ENCODE measurements at places on chromosomes 13 and 19.

- no peak for DNase-seq
Observed at GRCh38 chr13:108985166-108985565, 355.8 kb downstream of the MYO16 start.

DNA sequence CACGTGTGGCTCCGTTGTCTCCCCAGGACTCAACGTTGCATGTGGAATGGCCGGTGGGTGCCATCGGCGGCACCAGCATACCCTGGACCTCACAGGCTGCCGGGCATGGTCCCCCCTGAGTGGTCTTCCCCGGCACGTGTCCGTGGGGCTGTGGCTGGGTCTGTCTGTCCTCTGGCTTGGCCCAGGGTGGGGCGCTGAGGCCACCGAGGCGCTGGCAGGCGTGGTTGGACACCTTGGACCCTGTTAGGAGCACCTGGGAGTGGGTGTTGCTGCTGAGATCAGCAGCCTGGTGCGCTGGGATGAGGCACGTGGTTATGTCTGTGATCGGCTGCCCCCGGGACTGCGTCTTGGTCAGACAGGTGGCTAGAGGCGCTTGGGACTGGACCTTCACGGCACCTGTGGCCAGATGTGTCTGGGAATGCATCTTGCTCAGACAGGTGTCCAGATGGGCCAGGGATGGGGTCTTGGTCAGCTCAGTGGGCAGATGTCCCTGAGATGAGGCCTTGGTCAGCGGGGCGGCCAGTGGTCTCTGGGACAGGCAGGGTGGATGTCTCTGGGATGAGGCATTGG, 9.2 kb downstream of the IQCN start:
- no peak for DNase-seq

DNA sequence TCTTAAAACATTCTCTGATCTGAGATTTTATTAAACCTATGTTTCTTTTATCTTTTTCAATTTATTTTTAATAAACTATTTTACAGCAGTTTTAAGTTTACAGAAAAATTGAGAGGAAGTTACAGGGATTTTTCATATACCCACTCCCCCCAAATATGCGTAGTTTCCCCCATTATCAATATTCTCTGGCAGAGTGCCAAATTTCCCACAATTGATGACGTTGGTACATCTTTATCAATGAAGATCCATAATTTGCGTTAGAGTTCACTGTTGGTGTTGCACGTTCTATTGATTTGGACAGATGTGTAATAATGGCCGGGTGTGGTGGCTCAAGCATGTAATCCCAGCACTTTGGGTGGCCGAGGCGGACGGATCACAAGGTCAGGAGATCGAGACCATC, 1063.0 kb upstream of the ATXN8OS start:
- DNase-seq: no peak

GRCh38 chr19:55650602-55651230, 2.7 kb downstream of the CCDC106 start:
- no peak for DNase-seq

DNA sequence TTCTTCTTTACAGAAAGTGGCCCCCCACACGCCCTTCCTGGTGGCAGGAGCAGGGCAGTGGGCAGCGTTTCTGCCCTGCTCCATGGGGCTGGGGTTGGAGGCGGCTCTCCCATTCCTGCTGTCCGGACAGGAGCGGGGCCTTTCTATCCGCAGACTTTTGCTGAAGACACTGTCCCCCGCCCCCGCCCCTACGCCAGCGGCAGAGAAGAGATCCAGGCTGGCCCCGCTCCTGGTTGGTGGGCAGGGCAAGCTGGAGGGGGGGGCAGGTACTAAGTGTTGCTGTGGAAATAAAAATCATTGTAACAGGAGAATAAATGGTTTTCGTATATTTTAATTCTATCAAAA, 81.7 kb downstream of the ZNF429 start:
- no peak for DNase-seq

GRCh38 chr19:48290771-48291488, 21.0 kb downstream of the ZNF114 start:
- DNase-seq: no peak

- DNase-seq: no peak
Observed at GRCh38 chr19:757811-758668, 7.1 kb downstream of the MISP start.

DNA sequence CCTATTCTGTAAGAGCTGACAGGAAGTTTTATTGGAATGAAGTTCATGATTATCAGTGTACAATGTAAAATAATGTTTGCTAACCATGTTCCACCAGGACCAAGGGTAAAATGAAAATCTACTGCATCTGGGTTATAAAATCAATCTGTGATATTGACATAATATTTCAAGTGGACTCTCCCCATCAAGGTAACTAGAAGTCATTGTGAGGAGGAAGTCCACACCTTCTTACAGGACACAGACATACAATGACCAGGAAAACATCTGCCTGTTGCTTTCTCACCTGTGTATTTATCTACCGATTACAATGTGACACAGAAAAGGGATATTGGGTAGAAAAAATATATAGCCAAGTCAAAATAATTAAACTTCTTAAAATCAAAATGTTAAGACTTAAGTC, 140.7 kb upstream of the RFC3 start:
- no peak for DNase-seq

GRCh38 chr13:34174671-34175145, 356.8 kb downstream of the RFC3 start:
- no peak for DNase-seq

GRCh38 chr13:28322256-28322905, 172.5 kb downstream of the FLT1 start:
- no peak for DNase-seq

DNA sequence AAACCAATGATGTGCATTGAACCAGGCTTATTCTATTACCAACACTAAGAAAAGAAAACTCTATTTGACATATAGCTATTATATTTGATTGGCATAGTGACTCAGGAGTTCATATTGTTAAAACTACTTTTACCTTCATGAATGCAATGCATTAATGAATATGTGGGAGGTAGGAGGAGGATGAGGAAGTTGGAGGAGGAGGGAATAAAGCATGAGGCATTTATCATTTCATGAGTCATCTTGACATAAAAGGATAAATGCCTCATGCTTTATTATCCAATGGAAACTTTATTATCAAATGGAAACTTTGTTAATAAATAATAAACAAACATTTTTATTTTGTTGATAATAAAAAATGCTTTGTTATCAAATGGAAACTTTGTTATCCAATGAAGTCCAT, 116.5 kb downstream of the SPRY2 start:
- no peak for DNase-seq

GRCh38 chr13:24304620-24305019, 4.8 kb upstream of the C1QTNF9 start:
- DNase-seq: no peak

GRCh38 chr19:45528149-45528743, 21.0 kb downstream of the VASP start:
- no peak for DNase-seq

DNA sequence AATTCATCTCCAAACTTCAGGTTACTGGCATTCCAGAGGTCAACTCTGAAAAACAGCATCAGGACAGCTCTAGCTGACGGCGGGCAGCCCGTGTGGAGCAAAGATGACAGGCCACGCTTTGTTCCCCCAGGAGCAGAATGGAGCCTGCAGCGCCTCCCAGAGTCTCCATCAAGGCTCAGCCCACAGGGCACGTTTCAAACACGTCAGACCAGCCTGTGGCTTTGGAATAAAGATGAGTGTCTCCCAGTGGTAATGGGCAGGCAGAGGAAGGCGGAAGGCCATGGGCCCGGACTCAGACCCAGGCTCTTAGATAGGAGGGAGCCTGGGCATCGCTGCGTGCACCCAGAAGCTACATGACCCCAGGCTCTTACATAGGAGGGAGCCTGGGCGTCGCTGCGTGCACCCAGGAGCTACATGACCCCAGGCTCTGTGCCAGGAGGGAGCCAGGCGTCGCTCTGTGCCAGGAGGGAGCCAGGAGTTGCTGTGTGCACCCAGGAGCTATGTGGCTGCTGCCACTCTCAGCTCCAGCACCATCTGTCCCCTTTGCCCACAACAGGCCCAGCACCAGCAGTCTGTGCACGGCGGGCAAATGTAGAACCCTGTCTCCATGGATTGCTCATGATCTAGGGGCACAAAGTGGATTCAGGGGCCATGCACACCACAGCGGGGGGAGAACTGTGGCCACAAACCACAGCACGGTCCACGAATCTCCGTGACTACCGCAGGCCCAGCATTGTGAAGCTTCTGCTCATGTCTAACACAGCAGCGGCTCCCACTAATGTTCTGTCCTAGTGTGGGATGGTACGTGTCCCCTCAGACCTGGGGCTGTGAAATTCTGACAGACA, 47.8 kb upstream of the C13orf46 start:
- no peak for DNase-seq
